Sigmoid colon (tissue), 7 donors: ENCODE measurements at places on chromosomes 6 and 20. TPM values are rescaled to one million over a fixed set of nuclear protein-coding genes. Genes with fewer than 3 reads are reported as not detected.
A peak's percentile ranks its signal among the peaks of the same experiment; 100 is the strongest.

TSPO2 gene
- total RNA-seq, result not detected

PRDM1 gene
- 1.4 TPM for total RNA-seq

- H3K4me1 ChIP-seq, result no peaks in the 10 kb centered on the region
- H3K27ac ChIP-seq, result no peak overlapping the region
- H3K36me3 ChIP-seq, result no peaks in the 10 kb centered on the region
- no peaks in the 10 kb centered on the region for H3K27me3 ChIP-seq
Observed at GRCh38 chr20:42406826-42407225, 782.9 kb downstream of the PTPRT start.

- no peak overlapping the region for H3K27ac ChIP-seq
- H3K27me3 ChIP-seq, result no peaks in the 10 kb centered on the region
- H3K36me3 ChIP-seq, result peaks cover 23% of the 10 kb centered on the region
- no peaks in the 10 kb centered on the region for H3K4me1 ChIP-seq
- DNase-seq, result no peak
Observed at GRCh38 chr6:16481697-16482399, 243.5 kb downstream of the GMPR start.

GRCh38 chr6:10323018-10323417 lies 91.9 kb downstream of the TFAP2A start:
- H3K27me3 ChIP-seq, result no peaks in the 10 kb centered on the region
- no peak overlapping the region for H3K4me3 ChIP-seq
- no peaks in the 10 kb centered on the region for H3K36me3 ChIP-seq
- DNase-seq, result no peak

GRCh38 chr6:106383573-106383972 lies 23.1 kb downstream of the CRYBG1 start:
- H3K27ac ChIP-seq, result peak overlapping the region; percentile 0
- no peak for DNase-seq
- H3K4me3 ChIP-seq, result no peak overlapping the region
- no peaks in the 10 kb centered on the region for H3K36me3 ChIP-seq

SLC17A3 gene
- total RNA-seq, result not detected

SPDEF gene
- not detected for total RNA-seq

DNA sequence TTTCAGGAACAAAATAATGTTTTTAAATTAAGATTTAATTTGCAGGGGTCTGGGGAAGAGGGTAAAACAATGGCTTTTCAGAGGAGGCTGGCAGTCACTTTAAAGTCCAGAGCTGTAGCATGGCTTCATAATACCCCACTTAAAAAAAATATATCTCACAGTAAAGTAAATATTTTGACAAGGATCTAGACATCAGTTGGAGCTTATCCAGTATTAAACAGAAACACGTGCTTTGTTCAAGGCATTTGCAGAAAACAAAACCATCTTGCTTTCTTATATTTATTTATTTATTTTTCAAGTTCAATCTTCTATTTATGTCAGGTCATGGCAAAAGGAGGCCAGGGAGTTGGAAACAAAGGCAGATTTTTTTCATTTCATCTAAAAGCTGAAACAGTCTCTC lies 53.3 kb upstream of the PRL start:
- no peak overlapping the region for H3K27ac ChIP-seq
- no peaks in the 10 kb centered on the region for H3K36me3 ChIP-seq
- peaks cover 7% of the 10 kb centered on the region for H3K4me1 ChIP-seq
- H3K4me3 ChIP-seq, result no peak overlapping the region
- no peaks in the 10 kb centered on the region for H3K27me3 ChIP-seq

TLDC2 gene
- not detected for total RNA-seq

PDYN gene
- total RNA-seq, result not detected

DNA sequence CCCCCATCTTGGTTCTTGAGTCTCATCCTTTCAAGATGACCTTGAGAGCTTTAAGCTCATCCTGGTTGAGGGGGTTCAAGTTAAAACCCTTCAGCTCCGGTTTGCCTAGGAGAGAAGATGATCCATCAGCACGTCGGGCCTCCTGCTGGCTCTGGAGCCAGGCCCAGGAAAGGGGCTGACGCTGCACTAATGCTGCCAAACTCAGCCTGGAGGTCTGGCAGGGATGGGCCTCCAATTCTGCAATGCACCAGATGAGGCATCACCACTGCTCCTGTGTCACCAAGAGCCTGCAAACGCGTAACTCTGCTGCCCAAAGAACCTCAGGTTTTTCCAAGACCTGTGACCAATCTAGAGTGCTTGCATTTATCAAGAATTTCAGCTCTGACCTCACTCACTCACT lies 6.1 kb downstream of the PDRG1 start:
- H3K36me3 ChIP-seq, result peaks cover 56% of the 10 kb centered on the region
- H3K4me3 ChIP-seq, result no peak overlapping the region
- DNase-seq, result no peak
- no peaks in the 10 kb centered on the region for H3K27me3 ChIP-seq
- no peak overlapping the region for H3K27ac ChIP-seq

DNA sequence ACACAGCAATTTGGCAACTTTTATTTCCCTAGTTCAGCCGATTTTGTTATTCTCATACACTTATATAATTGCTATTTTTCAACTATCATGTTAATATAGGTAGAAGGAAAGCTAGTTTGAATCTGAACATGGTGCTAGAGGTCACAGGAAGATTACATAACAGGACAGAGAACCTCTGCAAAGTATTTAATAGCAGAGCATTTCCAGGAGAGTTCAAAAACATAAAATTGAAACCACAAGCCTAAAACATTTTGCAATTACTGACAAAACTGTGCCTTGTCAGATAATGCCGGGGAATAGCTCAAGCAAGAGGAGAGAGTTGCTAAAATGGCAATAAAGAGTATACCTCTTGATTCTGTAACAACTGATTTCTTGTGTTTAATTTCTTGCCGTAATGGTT lies 70.8 kb downstream of the TFAP2B start:
- no peak overlapping the region for H3K4me3 ChIP-seq
- no peak overlapping the region for H3K27ac ChIP-seq
- no peak for DNase-seq
- H3K4me1 ChIP-seq, result no peaks in the 10 kb centered on the region

PGC gene
- total RNA-seq, result not detected

- H3K4me1 ChIP-seq, result no peaks in the 10 kb centered on the region
- no peak overlapping the region for H3K4me3 ChIP-seq
- no peak overlapping the region for H3K27ac ChIP-seq
- no peaks in the 10 kb centered on the region for H3K36me3 ChIP-seq
- H3K27me3 ChIP-seq, result no peaks in the 10 kb centered on the region
Observed at GRCh38 chr20:61533231-61533631, 281.2 kb downstream of the CDH4 start.

ARMH2 gene
- total RNA-seq, result not detected

DNA sequence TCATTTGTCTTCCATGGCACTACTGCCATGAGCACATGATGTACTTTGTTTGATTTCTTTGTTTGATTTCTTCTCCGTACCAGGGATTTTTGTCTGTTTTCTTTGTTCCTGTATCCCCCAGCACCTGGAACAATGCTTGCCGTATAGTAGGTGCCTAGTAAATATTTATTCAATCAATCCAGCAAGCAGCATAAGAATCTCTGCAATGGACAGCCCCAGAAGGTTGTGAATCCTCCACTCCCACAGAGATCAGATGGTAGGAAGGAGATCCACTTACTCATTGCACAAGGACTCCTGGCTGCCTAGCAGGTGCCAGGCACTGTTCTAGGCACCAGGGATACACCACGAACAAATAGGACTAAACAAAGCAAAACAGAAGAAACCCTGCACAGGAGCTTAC lies 6.7 kb upstream of the SYNJ2 start:
- H3K27me3 ChIP-seq, result no peaks in the 10 kb centered on the region
- H3K4me1 ChIP-seq, result no peaks in the 10 kb centered on the region
- no peaks in the 10 kb centered on the region for H3K36me3 ChIP-seq
- no peak for DNase-seq

ERVFRD-1 gene
- not detected for total RNA-seq

PSORS1C2 gene
- not detected for total RNA-seq

FOXA2 gene
- not detected for total RNA-seq

BPIFB2 gene
- total RNA-seq, result not detected

TXLNB gene
- 3.9 TPM for total RNA-seq

- no peaks in the 10 kb centered on the region for H3K4me1 ChIP-seq
- H3K36me3 ChIP-seq, result no peaks in the 10 kb centered on the region
- H3K27me3 ChIP-seq, result no peaks in the 10 kb centered on the region
- H3K4me3 ChIP-seq, result no peak overlapping the region
- DNase-seq, result peak; percentile 91
- H3K27ac ChIP-seq, result peak overlapping the region; percentile 36
Observed at GRCh38 chr20:35307666-35308653, 15.7 kb upstream of the FAM83C start.

DNA sequence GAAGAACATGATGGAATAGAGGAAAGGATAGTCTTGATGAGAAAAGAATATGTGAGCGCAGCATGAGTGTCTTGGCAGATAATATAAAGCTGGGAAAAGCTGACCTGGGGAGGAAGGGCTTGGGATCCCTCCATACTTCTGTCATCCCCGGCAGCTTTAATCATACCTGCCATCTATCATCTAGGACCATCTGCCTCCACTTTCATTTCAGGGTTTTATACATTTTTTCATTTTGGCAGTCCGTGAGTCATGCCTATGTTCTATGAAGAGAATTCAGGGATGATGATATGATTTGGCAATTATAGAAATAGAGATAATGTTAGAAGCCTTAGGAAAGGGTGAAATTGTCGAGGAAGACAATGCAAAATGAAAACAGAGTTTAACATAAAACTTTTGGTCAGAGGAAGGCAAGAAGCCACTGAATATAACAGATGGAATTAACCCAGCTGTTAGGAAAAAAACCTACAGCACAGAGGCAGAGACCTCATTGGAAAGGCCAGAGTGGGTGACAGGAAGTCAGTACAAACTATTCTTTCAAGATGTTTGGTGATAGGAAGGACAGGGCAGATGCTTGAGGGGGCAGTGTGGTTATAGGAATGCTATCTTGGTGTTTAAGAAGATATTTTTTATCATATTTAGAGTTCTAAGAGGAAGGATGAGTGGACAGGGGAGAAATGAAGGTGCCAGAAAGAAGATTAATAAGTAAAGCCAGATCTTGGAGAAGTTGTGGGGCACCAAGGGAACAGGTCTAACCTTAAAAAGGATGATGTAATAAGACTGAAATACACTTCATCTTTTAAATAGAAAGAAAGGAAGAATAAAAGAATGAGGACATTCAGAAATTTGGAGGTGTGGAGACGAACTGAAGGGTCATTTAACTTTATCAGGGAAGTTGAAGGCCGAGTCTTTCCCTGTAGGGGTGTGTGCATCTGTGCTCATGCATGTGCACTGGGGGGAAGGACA lies 37.8 kb downstream of the MARCKS start:
- no peak overlapping the region for H3K27ac ChIP-seq
- no peaks in the 10 kb centered on the region for H3K27me3 ChIP-seq
- no peaks in the 10 kb centered on the region for H3K36me3 ChIP-seq
- no peaks in the 10 kb centered on the region for H3K4me1 ChIP-seq
- no peak overlapping the region for H3K4me3 ChIP-seq

- no peak overlapping the region for H3K4me3 ChIP-seq
- H3K27ac ChIP-seq, result no peak overlapping the region
- peaks cover 6% of the 10 kb centered on the region for H3K4me1 ChIP-seq
- peaks cover 20% of the 10 kb centered on the region for H3K27me3 ChIP-seq
- no peak for DNase-seq
Observed at GRCh38 chr20:57622579-57623381, 2.6 kb upstream of the ZBP1 start.

GRCh38 chr6:158867381-158868121 lies 48.4 kb upstream of the EZR start:
- H3K27me3 ChIP-seq, result no peaks in the 10 kb centered on the region
- H3K36me3 ChIP-seq, result no peaks in the 10 kb centered on the region
- no peaks in the 10 kb centered on the region for H3K4me1 ChIP-seq
- H3K27ac ChIP-seq, result no peak overlapping the region

- H3K4me3 ChIP-seq, result no peak overlapping the region
- H3K4me1 ChIP-seq, result no peaks in the 10 kb centered on the region
- H3K36me3 ChIP-seq, result no peaks in the 10 kb centered on the region
Observed at GRCh38 chr20:54078296-54078984, 8.0 kb upstream of the BCAS1 start.

DNA sequence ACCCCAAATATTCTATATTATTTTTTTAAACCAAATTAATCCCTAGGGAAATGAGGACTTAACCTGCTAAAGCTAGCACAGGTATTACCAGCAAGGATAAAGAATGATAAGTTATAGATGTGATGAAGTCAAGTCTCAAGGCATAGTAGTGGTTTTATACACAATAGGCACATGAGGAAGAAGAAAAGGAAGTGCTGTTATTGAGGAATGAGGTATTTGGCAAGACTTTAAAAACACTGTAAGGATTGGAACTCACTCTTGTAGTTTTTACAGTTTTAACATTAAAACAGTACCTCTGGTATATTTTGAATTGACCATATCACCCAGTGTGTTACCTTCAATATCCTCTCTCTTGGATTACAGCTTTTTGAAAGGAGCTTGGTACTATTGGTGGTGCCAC lies 54.6 kb downstream of the PHF3 start:
- no peaks in the 10 kb centered on the region for H3K27me3 ChIP-seq
- no peak for DNase-seq
- H3K4me3 ChIP-seq, result no peak overlapping the region
- no peak overlapping the region for H3K27ac ChIP-seq
- no peaks in the 10 kb centered on the region for H3K4me1 ChIP-seq

DNA sequence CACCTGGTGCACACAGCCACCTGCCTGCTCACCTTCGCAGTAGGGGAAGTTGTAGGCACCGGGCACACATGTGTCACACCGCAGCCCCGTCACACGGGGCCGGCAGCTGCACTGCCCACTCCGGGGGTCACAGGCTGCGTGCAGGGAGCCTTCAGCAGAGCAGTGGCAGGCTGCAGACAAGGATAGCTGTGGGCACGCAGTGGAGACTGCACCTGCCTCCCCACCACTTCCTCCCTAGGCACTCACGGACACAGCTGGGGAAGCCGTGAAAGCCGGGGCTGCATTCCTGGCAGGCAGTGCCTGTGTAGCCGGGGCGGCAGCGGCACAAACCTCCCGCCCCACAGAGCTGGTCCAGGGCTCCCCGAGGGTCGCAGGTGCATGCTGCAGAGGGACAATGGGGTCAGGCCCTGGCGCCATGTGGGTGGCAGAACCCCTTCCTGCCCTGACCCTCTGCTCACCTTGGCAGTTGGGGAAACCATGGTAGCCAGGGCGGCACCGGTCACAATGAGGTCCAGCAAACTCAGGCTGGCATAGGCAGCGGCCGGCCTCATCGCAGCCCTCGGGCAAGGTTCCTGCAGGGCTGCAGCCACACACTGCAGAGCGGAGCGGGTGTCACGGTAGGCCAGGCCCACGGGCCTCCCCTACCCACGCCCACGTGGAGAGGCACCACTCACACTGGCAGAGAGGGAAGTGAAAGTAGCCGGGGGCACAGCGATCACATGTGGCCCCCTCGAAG lies 29.4 kb downstream of the LAMA5 start:
- peaks cover 99% of the 10 kb centered on the region for H3K36me3 ChIP-seq
- no peak overlapping the region for H3K4me3 ChIP-seq

DNA sequence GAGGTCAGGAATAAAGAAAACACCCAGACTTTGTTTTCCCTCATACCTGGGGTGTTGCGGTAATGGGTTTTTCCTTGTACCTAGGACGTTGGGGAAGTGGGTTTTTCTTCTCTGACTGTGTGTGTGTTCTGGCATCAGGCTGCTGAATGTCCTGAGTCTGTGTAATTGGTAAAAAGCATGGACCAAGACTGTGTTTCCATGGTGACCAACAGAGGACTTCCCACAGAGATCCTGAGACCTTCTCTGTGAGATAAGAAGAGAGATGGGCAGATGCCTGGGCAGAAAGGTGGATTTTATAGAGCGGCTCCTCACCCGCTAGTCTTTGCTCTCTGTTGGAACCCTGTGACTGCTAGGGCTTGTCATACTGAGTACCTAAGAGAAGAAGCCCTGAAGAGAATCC lies 135.4 kb upstream of the GGTLC1 start:
- peaks cover 1% of the 10 kb centered on the region for H3K4me1 ChIP-seq
- no peaks in the 10 kb centered on the region for H3K27me3 ChIP-seq
- H3K4me3 ChIP-seq, result no peak overlapping the region

- H3K27ac ChIP-seq, result no peak overlapping the region
- no peak for DNase-seq
- no peaks in the 10 kb centered on the region for H3K36me3 ChIP-seq
- H3K4me3 ChIP-seq, result no peak overlapping the region
Observed at GRCh38 chr6:24931296-24931695, 4.5 kb downstream of the RIPOR2 start.
